ENCODE measurements at places on chromosomes 6 and 20.

DNA sequence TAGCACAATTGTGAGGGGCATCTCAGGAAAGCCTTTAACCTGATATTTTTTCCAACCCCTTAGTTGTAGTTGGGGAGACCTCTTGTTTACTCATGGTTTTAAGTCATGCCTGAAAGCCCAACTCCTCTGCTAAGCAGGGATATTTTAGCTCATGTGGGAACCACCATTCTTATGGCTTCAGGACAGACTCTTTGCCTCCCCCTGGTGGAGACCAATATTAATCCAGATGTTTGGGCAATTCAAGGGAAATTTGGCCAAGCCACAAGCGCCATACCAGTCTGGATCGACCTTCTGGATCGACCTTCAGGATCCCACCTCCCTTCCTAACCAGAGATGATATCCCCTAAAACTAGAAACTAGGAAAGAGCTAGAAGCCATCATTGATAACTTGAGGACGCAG lies 211.2 kb downstream of the C6orf118 start:
- peak; percentile 11 for DNase-seq

GRCh38 chr20:17860301-17861197 lies 108.0 kb downstream of the SNX5 start:
- no peak for DNase-seq

- DNase-seq: no peak
These were observed 366.0 kb downstream of the LAMA2 start for GRCh38 chr6:129248946-129249345.

DNA sequence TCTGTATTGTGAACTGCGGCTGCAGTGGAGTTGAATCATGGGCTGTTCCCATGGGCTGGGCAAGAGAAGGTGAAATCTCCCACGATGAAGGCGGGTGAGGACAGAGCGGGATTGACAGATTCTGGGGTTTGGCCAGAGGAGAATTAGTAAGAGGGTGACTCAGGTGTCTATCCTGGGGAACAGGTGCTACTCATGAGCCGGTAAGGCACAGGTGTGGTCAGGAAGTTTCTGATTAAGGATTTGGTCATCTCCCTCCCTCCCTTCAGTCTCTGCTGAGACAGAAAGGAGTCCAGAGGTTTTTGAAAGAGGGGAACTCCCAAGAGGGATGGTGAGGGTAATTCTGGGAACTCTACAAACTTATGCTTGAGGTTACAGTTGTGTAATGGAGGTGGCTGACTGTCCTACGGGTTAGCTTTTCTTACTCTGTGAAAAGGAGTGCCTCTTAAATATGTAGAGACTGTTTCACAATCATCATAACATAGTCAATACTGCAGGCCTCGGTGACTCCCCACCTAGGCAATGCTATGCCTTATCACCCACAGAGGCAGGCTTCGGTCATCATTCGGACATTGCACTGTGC lies 31.5 kb downstream of the SERPINB1 start:
- no peak for DNase-seq

GRCh38 chr20:16025084-16025483 lies 548.2 kb downstream of the KIF16B start:
- DNase-seq: no peak

DNA sequence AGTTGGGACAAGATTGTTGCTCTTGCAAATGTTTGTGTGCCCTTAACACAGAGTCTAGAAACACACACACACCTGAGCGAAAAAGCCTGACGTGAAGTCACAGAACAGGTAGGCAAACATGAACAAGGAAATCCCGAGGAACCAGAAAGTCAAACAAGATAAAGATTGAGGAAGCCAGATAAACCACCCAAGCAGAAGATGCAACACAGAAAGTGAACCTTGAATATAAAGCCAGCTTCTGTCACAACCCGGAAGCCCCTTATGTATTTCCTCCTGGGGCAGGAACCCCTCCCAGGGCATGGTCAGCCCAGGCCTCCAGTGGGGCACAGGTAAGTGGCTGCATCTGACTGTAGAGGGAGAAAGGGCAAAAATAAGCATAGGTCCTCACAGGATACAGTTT lies 158.2 kb upstream of the SUPT3H start:
- DNase-seq: no peak

GRCh38 chr6:170209354-170210025 lies 81.4 kb downstream of the DLL1 start:
- no peak for DNase-seq

GRCh38 chr20:50916257-50916656 lies 15.0 kb downstream of the ADNP start:
- no peak for DNase-seq

GRCh38 chr6:119781365-119781764 lies 431.8 kb upstream of the MAN1A1 start:
- DNase-seq: no peak

DNA sequence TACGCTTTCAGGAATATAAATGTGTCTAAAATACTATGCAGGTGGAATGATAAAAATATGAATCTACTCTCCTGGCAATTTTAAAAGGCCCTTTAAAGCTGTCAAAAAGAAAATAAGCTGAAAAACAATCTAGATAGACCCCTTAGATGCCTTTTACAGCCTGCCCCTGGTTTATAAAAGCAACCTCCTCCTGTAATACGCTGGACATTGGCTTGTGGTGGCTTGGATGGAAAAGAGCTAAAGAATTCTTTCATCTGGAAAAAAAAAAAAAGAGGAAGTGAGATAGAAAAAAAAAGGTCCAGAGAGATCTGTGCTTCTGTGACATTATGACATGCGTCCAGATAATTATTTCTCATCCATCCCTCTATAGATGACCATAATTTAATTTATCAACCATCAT lies 115.9 kb upstream of the NRSN1 start:
- no peak for DNase-seq

DNA sequence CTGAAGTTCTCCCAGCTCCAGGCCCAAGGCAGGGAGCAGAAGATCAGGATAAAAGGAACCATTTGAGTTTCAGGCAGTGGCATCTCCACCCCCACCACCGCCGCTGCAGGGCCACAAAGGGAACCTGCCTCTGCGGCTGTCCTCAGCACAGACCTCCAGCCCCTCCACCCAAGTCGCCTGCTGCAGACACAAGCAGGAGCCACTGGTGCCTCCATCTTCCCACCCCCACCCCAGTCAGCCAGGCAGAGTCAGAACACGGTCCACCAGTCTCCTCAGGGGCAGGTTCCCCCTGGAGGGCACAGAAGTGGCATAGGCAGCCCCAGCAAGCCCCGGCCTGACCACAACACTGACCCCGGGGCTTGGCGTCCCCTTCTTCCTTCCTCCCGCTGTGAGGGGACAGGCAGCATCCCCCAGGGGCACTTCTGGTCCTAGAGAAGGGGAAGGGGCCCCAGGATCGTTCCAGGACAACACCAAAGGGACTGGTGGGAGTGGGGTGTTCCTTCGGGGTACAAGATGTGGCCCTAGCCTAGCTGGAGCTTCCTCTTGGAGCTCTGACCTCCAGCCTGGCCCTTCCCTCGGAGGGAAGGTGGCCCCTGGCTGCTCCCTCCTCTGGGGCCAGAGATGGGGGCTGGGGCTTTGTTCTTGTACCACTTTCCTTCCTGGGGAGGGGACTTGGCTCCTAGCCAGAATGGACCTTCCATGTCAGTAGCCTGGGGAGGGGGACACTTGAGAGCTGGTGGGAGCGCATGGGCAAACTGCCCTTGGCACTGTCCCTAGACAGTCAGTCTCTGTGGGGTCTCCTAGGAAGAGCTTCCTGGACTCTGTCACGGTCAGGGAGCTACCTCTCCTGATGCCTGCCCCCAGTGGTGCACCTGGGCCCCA lies 36.0 kb downstream of the YTHDF1 start:
- DNase-seq: no peak

GRCh38 chr20:21398109-21399004 lies 1.0 kb upstream of the NKX2-4 start:
- no peak for DNase-seq

GRCh38 chr20:62702895-62703852 lies 5.5 kb upstream of the NTSR1 start:
- DNase-seq: no peak

GRCh38 chr6:119308048-119308570 lies 41.5 kb downstream of the MAN1A1 start:
- no peak for DNase-seq

- DNase-seq: no peak
These were observed 119.3 kb downstream of the RNASET2 start for GRCh38 chr6:166836785-166837718.

DNA sequence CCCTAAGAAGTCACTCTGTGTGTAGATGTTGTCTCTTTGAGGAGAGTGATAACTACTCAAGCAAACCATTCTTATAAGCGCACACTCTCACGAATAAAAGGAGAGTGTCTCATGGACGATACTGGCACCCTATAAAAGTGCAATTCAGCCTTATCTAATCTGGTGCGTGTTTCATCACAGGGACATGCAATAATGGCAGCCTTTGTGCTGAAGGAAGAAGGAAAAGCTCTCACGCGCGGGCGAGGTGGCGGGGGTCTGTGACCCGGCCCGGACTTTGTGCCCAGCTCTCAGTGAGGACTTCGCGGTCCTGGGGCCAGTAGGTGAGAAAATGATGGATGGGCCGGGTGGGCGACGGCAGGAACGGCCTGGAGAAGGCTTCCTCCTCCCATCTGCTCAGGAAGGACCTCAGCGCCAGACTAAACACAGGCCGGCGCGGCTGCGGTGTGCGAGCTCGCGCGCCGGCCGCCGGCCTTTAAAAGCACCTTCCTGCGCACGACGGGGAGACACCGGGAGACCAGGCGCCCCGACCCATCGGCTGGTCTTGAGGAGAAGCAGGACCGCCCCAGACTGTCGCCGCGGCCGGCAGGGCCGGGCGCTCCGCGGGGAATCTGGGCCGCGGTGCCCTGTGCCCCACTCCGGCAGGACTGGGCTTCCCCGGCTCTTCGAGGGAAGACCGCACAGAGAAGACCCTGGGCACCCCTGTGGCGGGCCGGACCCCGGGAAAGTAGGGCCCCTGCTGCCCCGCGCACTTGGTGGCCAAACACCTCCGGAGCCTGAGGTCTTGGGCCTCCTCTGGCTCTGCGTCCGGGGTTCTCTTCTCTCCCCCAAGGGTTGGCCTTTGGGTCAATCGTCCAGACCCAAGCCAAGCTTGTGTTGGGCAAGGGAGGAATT lies 8.3 kb upstream of the FOXC1 start:
- no peak for DNase-seq

- no peak for DNase-seq
These were observed 47.2 kb upstream of the NCOA3 start for GRCh38 chr20:47454298-47455132.

DNA sequence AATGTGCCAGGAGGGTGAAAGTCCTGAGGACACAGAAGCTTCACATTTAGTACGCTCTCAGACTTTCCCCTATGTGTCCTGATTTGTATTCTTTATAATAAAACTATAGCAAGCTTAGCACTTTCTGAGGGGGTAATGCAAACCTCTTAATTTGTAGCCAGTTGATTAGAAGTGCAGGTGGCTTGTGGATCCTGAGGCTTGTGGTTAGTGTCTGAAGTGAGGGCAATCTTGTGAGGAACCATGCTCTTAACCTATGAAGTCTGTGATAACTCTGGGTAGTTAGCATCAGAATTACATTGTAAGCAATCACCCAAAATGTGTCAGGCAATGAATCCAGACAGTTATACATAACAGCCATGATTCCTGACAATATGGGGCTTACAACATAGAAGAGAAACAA lies 51.1 kb downstream of the LHFPL5 start:
- DNase-seq: no peak

DNA sequence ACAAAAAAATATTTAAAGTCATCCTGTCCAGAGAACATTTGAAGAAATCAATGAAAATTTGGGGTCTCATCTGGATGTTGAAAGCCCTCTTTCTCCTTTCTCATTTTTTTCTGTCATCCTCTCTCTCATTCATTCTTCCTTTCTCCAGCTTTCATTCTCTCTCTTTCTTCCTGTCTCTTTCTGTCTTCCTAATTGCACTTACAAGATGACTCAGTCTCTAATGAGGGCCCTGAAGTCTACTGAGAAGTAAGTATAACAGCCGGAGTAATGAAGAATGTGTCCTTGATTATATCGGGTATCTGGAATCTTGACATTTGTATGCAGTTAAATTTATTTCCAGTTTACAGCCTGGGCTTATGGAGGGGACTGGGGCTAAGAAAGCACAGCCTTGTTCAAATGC lies 232.2 kb upstream of the SULF2 start:
- DNase-seq: no peak

DNA sequence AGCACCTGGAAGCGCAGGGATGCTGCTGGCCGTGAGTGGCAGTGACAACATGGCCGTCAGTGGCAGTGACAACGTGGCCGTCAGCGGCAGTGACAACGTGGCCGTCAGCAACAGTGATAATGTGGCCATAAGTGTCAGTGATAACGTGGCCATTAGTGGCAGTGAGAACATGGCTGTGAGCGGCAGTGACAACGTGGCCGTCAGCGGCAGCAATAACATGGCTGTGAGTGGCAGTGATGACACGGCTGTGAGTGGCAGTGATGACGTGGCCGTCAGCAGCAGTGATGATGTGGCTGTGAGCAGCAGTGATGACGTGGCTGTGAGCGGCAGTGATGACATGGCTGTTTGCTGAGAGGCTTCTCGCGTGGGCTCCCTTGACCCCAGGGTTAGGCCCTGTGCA lies 169.8 kb downstream of the ERMARD start:
- DNase-seq: no peak

- no peak for DNase-seq
These were observed 304.5 kb downstream of the PRL start for GRCh38 chr6:21992178-21992967.

DNA sequence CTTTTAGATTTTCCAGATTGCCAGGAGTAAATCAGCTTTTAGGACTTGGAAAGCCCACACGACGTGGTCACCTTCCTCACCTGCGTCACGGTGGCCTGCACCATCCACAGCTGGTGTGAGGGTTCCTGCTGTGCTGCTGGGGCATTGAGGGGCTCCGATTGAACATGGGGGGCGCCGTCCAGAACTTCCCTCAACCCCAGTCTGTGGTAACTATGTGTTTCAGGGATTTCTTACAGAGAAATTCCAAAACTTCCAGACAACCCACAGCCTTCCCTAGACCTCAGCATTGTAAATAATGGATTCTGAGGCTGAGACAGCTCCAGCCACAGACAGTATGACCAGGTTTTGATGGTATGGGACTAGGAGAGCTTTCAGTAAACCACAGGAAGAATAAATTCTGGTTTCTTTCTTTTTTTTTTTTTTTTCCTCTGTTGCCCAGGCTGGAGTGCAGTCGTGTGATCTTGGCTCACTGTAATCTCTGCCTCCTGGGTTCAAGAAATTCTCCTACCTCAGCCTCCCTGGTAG lies 46.7 kb upstream of the IRF4 start:
- DNase-seq: no peak

DNA sequence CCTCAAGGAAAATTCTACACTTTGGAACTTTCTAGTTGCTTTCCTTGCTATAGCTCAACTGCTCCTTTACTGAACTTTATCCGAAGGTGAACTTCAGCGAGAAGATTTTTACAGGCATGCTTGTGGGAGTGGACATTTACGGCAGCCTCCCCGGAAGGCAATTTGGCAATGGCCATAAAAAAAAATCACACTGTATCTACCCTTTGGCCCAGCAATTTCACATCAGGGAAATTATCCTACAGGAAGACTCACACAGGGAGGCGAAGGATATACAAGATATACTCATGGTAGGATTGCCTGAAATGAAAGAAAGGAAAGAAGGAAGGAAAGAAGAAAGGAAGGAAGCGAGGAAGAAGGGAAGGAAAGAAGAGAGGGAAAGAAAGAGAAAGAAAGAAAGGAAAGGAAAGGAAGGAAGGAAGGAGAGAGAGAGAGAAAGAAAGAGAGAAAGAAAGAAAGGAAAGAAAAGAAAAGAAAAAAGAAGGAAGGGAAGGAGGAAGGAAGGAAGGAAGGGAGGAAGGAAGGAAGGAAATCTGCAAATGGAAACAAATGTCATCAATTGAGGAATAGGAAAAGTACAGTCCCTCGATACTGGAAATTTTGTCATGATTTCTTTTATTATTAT lies 25.7 kb downstream of the OVOL2 start:
- DNase-seq: no peak

All from iPS DF 6.9 (cell line).